Activated CD4-positive, alpha-beta T cell treated with anti-CD3 and anti-CD28 coated beads, Interleukin-2, amount 10 ng/mL, durations not matched to agents 24 days and 14 days (primary cell): ENCODE measurements at places on chromosomes 4 and X.

DNA sequence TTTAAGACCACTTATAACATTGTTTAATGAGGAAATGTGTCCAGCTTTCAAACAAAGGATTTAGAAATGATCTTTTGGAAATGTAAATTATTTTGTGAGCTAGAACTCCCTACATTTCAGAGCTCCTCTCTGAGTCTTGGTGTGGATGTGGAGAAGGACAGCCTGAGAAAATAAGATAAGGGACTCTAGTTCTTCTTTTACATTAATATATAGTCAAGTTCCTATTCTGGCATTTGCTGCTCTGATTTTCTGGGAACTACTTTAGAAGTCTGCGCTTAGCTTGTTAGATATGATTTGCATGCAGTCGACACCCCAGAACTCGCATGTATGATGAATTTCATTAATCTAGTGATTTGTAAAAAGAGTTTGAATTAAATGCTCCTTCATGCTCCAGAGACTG is 45.5 kb downstream of the TSPAN7 start:
- DNase-seq = no peak

DNA sequence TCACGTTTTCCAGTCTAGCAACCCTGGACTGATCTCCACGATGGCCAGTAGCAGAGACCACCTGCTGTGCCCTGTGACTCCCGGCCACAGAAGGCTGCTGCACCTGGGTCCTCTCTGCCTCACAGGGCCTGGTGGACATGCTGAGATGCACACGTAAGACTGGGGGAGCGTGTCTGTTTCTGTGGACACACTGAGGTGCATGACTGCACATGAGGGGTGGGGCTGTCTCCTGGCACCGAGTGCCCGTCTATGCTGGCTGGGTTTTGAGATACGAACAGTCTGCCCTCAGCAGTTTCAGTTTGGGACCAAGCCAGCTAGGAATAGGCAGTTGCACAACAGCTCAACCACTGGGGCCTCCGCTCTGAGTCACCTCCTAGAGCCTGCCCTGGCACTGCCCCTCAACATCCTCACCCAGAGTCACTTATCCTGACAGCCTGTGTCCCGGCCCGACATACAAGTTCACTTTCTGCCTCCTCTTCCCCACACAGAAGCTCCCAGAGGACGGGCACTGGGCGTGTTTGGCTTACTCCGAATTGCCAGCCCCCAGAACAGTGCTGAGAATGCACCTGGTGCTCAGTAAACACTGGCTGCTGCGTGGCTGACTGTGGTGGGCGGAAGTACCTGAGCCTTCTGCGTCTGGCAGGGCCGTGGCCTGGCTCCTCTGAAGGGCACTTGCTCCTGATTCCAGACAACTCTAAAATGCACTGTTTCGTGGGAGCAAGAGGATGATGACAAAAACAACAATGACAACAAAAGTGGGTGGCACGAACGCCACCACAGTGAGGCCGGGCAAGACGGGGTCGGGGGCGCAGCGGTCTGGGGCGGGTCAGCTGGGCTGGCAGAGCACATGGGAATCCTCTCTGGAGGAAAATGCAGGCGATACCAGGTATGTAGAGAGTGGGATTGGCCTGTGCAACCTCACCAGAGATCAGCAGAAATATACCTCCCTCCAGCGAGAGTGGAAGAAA is 30.9 kb downstream of the RNF212 start:
- no peak for DNase-seq

DNA sequence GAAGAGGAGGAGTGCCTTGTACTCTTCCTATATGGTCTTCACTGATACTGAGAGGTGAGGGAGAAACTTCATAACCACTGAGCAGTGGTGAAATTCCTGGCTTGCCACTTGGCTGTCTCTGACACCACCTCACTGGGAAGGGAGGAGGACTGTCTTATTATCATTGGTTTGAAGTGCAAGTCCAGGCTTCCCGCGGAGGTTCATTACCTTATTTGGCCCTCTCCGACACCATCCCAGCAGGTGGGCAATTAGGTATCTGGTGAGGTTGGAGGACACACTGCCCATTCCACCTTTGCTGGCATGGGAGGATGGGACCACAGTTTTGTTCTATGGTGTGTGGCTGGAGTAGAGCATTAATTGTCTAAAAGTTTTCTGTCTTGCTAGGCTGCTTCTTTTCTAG is 206.1 kb downstream of the LHFPL1 start:
- no peak for DNase-seq

DNA sequence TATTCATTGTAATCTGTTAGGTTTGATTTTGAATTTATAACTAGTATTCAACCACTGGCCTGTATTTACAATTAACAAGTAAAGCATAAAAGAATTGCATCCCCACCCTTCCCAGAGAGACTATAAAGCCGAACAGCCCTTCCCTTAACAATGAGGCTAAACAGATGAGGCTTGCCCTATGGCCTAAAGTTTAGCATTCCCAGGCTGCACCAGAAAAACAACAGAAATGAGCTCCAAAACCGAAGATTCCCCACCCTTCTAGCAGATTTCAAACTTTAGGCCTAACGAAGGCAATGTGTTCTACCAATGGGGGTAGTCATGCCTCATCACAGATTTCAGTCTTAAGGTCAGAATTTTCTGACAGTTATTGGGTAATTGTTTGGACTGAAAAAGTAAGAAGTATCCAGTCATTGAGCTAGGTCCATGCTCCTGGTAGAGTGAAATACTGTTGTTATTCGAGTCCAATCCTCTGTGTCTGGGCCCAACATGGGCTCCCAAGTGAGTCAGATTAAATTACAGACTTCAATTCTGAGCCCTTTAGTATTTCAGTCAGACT is 197.6 kb downstream of the ANTXR2 start:
- DNase-seq = no peak

DNA sequence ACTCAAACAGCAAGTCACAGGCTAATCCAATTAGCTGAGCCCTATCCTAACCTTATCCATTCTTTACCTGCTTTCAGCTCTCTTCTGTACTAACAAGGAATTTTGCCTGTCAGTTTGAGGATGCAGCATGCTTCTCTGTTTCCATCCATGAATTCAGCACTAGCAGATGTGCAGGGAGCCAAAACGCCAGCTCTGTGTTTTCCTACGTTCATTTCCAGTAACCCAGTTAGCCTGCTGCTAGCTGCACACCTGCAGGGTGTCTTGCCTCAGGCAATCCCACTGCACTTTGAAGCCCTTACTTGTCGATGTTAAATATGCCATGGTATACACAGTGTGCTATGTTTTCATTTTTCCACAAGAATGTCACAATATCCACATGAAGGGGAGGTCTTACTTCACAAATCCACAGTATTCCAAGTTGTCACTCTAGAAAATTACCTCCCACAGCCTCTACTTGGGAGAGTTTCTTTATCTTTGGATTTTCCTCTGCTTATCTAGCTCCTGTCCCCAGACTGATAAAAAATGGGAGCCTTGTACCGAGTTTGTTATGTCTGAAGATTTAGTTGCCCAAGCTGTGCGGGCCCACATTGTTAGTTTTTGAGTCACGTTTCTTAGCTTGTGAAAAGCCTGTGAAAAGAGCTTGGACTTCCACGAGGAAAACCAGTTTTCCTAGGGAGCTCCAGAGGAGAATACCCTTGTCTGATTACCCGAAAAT is 127.6 kb upstream of the HHIP start:
- no peak for DNase-seq

DNA sequence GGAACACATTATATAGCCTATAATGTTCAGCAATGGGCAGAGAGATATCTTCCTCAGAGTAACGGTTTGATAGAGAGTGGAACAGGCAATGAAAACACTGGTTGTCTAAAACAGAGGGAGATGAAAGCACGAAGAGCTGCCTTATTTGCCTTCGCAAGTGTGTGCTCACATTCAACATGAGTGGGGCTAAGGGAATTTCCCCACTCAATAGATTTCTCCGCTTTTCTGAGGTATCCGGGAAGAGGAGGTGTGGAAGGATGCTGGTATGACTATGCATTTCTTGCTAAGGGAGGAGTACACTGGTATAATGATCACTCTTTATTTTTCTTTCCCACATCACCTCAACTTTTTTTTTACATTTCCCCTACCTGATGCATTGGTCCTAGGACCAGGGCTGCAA is 7.8 kb upstream of the GPR82 start:
- DNase-seq = no peak

DNA sequence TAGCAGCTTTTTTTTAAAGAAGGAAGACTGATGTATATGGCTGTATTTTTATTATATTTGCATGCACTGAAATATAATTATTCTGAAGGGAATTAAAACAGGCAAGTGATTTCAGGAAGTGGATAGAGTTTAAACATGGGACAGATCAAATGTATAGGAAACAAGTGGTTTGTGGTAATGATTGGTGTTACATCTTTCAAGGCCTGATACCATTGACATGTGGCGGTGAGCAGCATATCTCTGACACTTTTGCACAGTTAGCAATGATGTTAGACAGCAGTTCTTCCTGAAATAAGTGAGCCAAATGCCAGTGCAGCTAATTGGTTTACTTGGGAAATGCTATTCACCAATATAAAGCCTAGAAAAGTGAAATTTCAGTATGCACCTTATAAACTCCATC is 272.1 kb downstream of the RPA4 start:
- no peak for DNase-seq

- no peak for DNase-seq
Measured at GRCh38 chrX:37686996-37687395, 1.4 kb downstream of the XK start.

GRCh38 chr4:77418333-77418732 is 187.3 kb upstream of the CXCL13 start:
- peak; percentile 61 for DNase-seq

DNA sequence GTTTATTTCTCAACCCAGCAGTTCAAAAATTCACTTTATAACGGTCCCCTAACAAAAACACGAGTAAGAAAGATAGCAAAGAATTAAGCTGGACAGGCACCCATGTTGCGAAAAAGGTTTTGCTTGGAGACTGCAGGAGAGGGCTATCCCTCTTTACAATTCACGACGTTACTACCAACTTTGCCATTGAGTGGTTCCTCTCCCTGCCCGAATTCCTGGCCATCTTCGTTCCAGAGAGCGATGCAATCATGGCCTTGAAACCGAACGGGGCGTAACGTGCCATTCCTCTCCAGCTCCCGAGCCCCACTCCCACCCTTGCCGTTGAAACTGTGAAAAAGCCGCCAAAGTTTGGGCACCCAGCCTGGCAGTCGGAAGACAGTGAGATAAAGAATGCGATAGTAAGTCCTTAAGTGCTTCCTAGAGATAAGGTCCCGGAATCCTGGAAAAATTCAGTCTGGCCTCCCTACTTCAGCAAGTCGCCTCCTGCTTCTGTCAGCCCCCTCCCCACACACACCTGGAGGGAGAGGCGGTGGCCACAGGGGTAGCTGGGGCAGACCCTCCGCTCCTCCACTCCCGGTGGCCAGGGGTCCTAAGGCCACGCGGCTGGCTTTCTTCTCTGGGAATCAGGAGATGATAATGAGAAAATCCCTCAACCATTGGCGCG is 65.2 kb downstream of the FBXO8 start:
- DNase-seq = no peak

GRCh38 chrX:2520539-2520938 is 19.8 kb upstream of the DHRSX start:
- no peak for DNase-seq

- DNase-seq = no peak
Measured at GRCh38 chr4:21290562-21290961, 590.3 kb downstream of the PACRGL start.

GRCh38 chrX:9647431-9647830 is 118.2 kb downstream of the GPR143 start:
- no peak for DNase-seq

DNA sequence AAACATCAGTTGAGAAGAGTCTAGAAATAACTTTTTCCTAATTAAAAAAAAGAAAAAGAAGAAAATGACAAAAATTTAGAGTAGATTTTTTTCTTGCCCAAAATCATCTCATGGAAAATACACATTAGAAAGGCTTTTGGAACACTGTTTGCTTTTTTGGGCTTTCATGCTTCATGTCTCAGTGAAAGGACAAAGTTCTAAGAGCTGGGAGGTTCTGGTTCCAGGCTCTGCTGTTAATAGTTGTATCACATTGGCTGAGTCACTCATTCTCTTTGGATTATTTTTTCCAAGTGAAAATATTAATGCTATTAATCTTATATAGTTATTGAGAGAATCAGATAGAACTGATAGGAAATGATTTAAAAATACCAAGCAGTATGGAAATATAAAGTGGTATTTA is 32.9 kb upstream of the ETNPPL start:
- no peak for DNase-seq

GRCh38 chr4:125041372-125041930 is 273.3 kb upstream of the FAT4 start:
- DNase-seq = no peak

- no peak for DNase-seq
Measured at GRCh38 chrX:47540754-47541538, 20.1 kb upstream of the ARAF start.

GRCh38 chr4:15848191-15848842 is 70.2 kb downstream of the CD38 start:
- DNase-seq = peak; percentile 50

GRCh38 chr4:183362916-183363542 is 40.8 kb upstream of the CLDN24 start:
- DNase-seq = no peak

GRCh38 chr4:836750-837301 is 10.9 kb upstream of the CPLX1 start:
- no peak for DNase-seq

DNA sequence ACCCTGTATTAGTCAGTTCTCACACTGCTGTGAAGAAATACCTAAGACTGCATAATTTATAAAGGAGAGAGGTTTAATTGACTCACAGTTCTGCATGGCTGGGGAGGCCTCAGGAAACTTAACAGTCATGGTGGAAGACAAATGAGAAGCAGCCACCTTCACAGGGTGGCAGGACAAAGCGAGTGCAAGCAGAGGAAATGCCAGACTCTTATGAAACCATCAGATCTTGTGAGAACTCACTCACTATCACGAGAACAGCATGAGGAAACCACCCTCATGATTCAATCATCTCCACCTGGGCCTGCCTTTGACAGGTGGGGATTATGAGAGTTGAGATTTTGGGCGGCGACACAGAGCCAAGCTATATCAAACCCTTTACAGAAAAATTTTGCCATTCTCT is 722.4 kb downstream of the RAB28 start:
- no peak for DNase-seq

GRCh38 chrX:34877436-34877835 is 65.2 kb upstream of the FAM47B start:
- DNase-seq = no peak

DNA sequence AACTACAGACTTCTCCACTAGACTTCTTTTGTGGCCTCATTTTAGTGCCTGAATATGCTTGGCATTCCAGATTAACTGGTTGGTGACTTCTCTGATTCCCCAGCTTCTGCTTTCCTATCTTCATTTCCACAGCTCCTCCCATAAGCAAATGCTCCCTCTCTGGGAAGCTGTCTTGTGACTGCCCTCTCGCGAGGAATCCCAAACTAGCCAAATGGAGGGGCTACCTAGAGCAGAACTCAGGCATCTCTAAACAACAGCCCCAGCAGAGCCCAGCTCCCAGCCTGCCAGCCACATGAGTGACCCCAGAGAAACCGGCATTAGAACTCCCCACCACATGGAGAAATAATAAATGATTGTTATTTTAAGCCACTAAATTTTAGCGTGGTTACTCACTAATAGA is 7.6 kb upstream of the VEGFD start:
- no peak for DNase-seq

- no peak for DNase-seq
Measured at GRCh38 chrX:101709384-101709783, 49.7 kb upstream of the ARMCX2 start.

- no peak for DNase-seq
Measured at GRCh38 chr4:53895137-53895536, 169.3 kb downstream of the CHIC2 start.

- no peak for DNase-seq
Measured at GRCh38 chr4:95417531-95417930, 131.2 kb downstream of the UNC5C start.

GRCh38 chr4:169098054-169098497 is 88.0 kb upstream of the CBR4 start:
- DNase-seq = no peak

- DNase-seq = no peak
Measured at GRCh38 chr4:174080361-174080760, 203.1 kb downstream of the FBXO8 start.
